Activated CD8-positive, alpha-beta T cell treated with anti-CD3 and anti-CD28 coated beads, Interleukin-2, amount 10 ng/mL, durations not matched to agents 7 days and 5 days (primary cell): ENCODE measurements at places on chromosomes 11 and 22. TPM values are rescaled to one million over a fixed set of nuclear protein-coding genes. Genes with fewer than 3 reads are reported as not detected.

Gene LINC01488
- not detected for total RNA-seq

DNA sequence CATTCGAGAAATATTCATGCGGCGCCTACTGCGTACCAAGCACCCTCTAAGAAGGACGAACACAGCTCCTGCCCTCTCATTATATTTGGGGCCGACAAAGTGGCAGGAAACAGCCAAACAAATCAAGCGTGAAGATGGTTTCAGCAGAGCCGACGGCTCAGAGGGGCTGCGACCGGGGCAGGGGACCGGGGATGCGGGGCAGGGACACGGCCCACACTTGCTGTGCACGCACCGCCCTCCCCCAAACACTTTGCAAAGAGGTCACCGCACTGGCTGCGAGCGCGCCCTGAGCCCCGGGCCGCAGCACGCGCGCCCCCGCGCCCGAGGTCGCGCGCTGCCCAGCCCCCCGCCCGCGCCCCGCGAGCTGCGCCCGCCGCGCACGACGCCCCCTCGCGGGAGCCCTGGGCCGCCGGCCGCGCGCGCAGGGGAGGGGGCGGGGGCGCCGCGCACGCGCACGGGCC, 255 bp upstream of the SYNGR1 start:
- peak; percentile 27 for DNase-seq

DNA sequence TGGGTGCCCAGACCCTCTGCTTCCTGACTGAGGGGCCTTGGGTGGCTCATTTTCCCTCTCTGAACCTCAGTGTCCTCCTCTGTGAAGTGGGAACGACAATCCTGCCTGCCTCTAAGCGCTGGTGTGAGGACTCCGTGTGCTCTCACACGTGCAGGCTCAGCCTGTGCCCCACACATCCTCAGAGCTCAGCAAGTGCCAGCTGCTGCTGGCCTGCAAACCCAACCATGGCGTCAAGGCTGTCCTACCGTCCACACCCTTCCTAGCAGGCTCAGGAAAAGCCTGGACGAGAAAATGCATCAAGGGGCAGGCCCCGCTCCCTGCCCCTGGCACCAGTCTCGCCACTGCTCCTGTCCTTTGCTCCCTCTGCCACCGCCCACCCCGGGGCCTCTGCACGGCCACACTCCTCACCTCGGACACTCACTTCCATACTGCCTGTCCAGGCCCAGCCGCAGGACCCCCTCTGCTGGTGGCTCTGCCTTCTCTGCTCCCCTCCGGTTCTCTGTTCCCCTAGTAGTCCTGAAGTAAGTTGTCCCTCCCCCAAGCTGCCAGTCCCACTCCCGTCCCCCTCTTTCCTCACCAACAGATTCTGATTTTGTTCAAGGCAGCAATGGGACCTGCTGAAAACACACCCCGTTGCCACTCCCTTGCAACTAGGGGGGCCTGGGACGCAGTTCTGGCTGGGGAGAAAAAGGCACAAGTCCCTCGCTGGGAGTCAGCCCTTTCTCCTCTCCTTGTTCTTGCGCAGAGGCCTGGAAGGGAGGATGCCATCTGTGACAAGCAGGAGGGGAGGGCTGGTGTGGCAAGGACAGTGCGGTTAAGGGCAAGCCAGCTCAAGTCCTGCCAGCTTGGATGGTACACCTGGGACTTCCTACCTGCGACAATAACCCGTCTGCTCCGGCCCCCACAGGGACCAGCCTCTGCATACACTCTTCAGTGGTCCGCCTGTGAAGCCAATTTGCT, 62.2 kb downstream of the ARFGAP3 start:
- no peak for DNase-seq

DNA sequence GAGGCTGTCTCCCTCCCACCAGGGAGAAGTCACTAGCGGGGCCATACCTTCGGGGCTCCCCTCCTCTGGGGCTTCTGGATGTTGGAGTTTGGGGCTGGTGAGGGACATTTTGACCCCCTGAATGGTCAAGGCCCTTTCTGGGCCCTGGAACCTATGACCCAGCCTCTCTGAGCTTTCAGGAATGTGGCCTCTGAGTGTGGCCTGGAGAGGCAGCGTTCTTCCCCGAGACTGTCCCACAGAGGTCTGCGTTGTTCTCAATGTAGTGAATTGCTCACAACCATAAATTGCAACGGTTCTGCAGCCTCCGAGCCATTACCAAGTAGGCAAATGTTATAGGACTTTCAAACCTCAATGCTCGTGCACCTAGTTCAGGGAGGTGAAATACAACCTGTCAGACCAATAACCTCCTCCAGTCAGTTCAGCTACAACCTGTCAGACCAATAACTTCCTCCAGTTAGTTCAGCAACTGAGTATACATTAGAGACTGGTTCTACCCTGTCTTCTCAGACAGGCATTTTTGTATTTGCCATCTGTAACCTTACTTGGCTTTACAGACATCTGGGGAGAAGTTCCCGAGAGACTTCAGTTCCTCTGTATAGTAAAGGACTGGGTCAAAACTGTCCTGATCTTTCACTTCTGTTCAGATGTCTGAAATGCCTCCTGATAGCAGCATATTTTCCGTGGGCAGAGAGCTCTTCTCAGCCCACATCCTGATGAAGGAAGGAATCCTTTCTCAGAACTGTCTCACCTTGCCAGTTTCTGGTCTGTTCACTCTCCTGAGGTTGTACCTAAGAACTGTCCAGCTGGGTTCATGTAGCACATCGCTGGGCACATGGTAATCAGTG, 34.2 kb downstream of the MICAL2 start:
- no peak for DNase-seq

Gene OR51B5
- total RNA-seq: not detected

DNA sequence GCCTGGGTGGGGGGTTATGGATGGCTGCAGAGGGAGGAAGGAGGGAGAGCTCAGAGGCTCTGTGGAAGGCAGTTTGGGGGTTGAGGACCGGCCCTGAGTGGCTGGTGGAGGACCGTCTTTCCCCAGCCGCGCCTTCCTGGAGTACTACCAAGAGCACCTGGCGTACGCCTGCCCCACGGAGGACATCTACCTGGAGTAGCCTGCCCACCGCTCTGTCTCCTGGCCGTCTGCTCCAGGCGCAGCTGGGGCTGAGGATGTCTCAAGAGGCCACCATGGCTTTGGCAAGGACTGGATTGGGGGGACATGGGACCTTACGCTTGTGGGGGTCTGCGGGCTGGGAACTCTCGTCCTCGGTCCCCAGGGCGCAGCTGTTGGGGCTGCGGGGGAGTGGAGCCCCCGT, 10.0 kb downstream of the MAPK8IP2 start:
- DNase-seq: no peak

Gene OR52I1
- total RNA-seq: not detected

Gene FAT3
- total RNA-seq: not detected

DNA sequence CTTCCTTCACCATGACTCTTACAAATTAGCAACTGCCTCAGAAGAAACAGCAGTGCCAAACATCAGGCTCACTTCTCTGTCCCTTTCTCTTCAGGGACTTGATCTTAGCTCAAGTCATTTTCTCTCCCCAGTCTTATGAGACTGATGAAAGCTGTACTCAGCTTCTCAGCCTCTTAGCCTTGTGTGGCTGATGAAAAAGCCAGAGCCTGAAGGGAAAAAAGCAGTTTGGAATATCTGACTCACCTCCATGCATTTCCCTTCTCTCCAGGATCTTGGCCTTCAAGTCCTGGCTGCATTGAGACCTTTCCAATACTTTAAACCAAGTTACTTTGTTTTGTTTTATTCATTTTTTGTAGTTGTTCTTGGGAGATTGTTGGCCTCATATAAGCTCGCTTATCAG, 195.9 kb downstream of the SPON1 start:
- DNase-seq: no peak

GRCh38 chr11:126415128-126415527, 59.6 kb downstream of the ST3GAL4 start:
- no peak for DNase-seq

Gene VPS37C
- total RNA-seq: 3.8 TPM

GRCh38 chr22:46290121-46290842, 6.4 kb upstream of the GTSE1 start:
- no peak for DNase-seq

Gene CCDC89
- 0.23 TPM for total RNA-seq

GRCh38 chr11:11701070-11701469, 79.3 kb upstream of the GALNT18 start:
- no peak for DNase-seq

DNA sequence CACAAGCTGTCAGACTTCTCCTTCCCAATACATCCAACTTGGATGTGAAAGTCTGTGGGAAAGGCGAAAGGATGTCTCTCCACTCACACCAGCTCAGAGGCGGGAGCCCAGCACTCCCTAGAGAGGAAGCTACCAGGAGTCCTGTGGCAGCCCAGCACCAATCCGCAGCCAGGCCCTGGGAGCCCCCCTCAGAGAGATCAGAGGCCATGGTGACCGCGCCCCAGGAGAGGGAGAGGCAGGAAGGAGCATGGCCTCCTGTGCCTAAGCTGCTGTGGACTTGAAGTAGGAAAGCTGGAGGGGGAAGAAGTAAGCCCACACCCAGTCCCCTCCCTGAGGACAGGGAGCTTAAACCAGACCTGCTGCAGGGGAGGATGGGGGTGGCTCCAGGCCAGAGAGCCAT, 24.4 kb upstream of the IGSF9B start:
- DNase-seq: no peak

Gene OR51B4
- not detected for total RNA-seq

GRCh38 chr11:103370076-103370475, 260.9 kb downstream of the DYNC2H1 start:
- no peak for DNase-seq
